Psoas muscle (tissue), 8 donors: ENCODE measurements at places on chromosomes 7 and 10. TPM values are rescaled to one million over a fixed set of nuclear protein-coding genes. Genes with fewer than 3 reads are reported as not detected.

Gene TAS2R5
- not detected for total RNA-seq

Gene NFE2L3
- 0.69 TPM for total RNA-seq

Gene SMO
- total RNA-seq: 6.0 TPM

Gene BTBD16
- total RNA-seq: 0.58 TPM

Gene ZC3HAV1L
- 1.2 TPM for total RNA-seq

Gene CNNM1
- total RNA-seq: not detected

Gene CPA2
- not detected for total RNA-seq

Gene FOXI2
- not detected for total RNA-seq
